ENCODE measurements at places on chromosomes 5 and 9.
A peak's percentile ranks its signal among the peaks of the same experiment; 100 is the strongest.

DNA sequence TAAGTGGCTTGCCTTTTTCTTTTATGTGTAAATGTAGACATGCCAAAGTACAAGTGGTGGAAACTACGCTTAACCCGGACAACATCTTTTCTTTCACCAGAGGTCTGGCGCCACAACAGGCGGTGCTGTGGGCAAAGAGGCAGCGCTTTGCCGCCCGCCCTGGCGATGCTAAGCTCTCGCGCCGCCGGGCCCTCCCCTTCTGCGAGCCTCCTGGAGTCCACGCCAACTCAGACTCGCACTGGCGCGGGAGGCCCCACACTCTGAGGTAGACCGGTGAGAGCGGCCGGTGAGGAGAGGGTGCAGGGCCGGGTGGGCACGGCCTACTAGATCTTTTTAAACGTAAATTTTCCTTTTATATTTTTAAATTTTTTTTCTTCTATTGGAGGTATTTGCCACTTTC is 2253.1 kb upstream of the C9orf72 start:
- DNase-seq, result no peak

DNA sequence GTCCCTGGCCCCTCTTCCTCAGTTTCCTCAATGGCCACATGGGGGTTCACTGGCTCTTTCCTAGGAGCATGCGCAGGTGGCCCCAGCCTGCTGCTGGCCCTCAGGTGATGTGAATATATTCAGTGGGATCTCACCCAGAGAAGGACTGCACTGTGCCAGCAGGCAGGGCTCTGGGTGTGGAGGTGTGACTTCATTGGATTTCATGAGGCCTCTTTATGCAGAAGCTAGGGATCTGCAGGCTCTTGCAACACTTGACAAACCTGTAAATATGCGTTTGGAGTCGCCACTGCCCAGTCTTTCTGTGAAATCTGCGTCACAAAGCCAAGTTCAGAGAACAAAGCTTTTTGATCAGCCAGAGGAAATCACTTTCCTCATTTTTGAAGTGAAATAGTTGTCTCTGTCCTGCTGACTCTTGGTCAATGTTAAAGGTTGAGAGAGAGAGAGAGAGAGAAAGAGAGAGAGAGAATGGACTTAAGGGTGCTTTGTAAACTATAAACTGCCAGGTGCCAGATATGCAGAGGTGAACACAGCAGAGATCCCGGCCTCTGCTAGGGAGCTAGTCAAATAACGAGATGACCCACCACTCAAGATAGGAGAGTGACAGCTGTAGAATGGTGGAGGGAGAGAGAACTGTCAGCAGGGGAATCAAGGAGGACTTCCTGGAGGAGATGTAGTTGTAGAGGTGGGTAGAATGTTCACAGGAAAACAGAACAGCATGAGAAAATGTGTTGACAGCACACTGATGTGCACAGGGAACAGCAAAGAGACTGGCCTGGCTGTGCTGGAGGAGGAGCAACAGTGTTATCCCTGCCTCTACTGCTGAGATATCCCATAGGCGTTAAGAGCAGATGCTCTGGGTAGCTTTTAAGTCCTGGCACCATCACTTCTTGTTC is 167.0 kb upstream of the ZNF618 start:
- no peak for DNase-seq

GRCh38 chr5:146249801-146250200 is 46.4 kb downstream of the RBM27 start:
- no peak for DNase-seq

DNA sequence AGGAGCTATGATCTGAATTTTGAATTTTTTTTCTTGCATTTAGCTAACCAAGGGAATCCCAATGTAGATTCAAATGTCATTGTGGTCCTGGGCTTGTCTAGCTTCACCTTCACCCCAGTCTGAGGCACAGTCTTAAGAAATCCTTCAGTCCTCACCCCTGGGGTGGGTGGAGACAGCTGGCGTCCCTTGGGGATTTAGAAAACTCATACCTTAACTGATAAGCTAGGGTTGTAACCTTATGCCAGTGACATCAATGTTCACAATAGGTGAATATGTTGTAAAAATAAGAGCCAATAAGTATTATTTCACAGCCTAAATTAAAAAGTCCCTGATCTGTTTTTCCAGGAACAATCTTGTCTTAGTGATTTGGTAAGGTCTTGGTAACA is 4.6 kb downstream of the ISOC1 start:
- no peak for DNase-seq

- DNase-seq, result no peak
Observed at GRCh38 chr9:110288503-110288902, 32.2 kb upstream of the TXN start.

DNA sequence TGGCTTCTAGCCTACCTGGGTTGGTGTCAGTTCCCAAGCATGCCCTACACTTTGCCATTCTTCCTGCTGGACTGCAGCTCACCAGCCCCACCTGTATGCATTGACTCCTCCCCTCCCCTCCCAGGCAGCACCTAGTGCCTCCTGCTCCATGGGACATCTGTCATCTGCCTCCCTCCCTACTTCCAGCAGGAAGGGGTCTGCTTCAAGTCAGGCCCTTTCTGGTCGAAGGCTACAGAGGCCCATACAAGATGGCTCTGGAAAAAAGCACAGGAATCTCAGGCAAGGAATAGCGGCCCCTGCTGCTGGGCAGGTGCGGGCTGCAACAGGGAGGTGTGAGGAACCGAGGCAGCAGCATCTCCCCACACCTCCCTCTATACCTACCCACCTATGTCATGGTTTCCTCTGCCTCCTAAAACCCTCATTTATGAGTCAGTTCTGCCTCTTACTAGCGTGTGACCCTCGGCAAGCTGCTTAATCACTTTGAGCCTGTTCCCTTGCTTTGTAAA is 19.7 kb downstream of the WWC1 start:
- no peak for DNase-seq

DNA sequence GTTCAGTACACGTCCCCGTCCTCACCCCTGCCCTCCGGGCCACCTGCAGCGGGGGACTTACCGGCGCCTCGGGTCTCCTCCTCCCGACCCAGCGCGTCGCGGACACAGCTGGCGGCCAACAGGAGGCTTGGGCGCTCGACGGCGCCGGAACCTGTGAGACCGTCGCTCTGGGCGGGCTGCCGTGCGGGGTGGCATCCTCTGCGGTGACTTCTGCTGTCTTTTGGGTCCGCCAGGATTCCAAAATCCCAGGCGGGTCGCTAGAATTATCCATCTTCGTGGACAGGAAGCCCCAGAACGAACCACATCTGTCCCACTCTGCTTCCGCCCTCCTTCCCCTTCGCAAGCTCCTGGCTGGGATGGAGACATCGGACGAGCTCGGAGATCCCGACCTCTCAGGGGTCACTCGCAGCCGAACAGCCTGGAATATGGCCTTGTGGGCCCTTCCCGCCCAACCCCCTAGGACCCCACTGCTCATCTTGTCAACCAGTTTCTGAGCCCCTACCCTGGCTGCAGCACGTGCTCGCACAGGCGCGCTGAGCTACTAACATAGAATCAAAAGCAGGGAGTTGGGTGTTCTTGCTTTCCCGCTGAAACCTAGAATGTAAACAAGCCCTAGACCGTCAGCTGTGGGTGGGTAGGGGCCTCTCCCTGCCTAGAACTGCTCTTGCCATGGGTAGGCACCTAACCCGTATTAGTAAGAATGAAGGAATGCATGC is 947 bp upstream of the MARCHF3 start:
- no peak for DNase-seq

GRCh38 chr9:137688725-137689124 is 69.9 kb downstream of the EHMT1 start:
- no peak for DNase-seq

DNA sequence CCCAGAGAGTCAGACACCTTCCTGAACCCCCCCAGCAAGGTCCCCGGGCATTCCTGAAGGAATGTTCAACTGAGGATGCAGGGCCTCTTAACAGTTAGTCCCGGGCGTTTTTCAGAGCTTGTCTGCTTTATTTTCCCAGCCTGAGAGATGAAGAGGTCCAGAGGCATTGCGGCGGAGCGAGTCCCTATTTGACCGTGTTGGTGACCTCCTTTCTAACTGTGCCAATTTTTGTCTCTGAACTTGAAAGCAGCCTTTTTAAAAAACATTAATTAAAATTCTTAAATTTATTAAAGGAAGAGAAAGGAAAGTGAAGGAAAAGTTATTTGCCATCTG is 433 bp upstream of the PTAR1 start:
- DNase-seq, result no peak

- no peak for DNase-seq
Observed at GRCh38 chr9:20189871-20190270, 401.0 kb upstream of the SLC24A2 start.

DNA sequence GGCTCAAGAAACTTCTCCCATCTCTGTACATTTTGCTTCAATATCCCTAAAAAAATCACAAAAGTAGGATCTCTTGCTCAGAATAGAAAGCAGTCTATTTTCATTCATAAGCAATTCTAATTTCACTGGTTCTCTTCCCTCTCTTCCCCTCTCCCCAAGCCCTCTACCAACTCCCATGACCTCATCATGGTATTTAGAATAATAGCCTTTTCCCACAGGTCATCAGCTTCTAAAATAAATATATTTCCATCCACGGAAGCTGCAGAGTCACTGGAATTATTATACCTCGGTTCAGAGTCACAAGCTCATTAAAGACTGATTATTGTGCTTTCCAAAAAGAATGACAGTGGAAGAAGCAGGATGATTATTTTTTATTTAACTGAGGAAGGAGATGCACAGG is 84.2 kb upstream of the ADRA1B start:
- no peak for DNase-seq

GRCh38 chr9:136049491-136050265 is 45.4 kb downstream of the NACC2 start:
- DNase-seq, result no peak

GRCh38 chr9:130599625-130600024 is 20.2 kb downstream of the FUBP3 start:
- no peak for DNase-seq

DNA sequence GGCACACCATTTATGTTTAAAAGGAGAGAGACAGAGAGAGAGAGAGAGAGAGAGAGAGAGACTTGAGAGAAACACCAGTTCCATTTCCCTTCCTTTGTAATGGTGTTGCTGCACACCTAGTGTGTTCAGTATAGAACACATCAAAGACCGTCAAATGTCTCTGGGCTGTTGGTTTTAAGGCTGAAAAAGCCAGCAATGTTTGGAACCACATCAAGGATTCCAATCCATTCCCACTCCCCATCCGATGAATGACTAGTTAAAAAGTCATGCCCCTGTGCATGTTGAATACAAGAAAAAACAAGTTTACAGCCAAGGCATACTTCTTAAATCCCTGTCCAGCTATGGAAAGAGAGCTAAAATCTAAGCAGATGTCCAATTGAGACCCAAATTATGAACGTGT is 83.0 kb upstream of the IFNE start:
- no peak for DNase-seq

DNA sequence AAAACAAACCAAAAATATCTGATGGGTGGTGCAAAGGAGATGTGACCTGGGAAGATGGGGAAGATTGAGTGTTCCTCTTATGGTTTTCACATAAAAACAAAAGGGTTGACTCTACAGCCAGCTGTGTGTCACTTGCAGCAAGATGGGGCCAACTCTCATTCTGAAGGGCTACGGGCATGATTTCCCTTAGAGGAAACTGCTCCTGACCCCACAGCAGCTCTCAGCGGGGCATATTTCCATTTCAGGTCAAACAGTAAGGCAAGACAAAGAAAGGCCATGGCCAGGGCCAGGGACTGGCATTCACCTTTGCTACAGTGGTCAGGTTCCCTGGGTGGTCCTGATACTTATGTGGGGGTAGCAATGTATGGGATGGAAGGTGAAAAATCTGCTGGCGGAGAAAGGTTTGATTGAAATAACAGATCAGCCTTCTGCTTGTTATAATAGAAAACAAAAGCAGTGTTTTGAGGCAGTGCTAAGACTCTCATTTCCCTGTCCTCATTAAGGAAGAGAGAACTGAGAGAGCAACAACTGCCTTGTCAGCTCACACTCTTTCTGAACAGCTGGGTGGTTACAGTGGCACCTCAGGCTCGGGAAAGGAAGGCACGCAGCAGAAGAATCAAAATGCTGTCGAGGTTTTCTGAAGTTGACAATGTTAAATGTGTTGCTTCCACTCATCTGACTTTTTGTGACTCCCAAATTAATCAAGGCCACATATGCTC is 120.7 kb upstream of the PCA3 start:
- no peak for DNase-seq

DNA sequence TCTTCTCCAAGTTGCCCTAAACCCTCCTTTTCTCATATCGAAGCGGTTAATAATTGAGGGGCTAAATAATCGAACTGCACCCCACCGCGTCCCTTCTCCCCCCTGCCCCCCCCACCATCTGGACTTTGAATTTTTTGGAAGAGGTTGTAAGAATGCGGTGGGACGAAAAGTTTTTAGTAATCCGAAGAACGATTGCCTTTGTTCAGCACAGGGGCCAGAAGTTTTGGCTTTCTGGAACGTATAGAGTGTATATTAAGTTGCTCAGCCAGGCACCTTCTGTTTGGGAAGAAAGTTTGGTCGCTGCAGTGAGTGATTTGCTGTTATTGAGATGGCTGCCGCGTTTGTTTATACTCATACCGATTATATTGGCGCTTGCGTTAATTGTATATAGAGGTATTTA is 518 bp downstream of the ERBIN start:
- DNase-seq, result peak; percentile 58

GRCh38 chr5:155767470-155767869 is 559.5 kb upstream of the SGCD start:
- no peak for DNase-seq

DNA sequence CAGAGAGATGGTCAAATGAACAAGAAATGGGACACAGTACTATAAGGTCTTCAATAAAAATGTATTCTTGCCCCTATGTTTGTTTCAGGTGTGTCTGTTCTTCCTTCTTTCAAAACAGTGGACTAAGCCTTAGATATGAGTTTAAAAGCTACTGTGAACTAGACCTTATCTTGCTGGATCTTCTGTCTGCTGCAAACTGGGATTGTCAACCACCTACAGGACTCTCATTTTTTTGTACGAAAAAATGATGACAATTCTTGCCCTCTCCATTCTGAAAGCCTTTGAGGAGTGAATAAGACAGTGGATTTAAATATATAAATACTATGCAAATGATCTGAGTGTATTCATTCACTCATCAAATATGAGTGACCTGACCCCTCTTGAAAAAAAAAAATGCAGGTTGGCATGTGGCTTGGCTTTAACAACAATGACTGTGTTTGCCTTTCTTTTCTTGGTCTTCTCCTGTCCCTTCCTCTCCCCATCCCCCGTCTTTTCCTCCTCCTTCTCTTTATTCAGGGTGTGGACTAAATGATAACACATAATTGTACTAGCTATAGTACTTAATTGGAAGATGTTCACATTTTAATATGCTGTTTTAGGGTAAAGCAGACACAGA is 235.5 kb upstream of the TRIM32 start:
- DNase-seq, result no peak

GRCh38 chr5:34007201-34007620 is 639 bp downstream of the AMACR start:
- peak; percentile 56 for DNase-seq

DNA sequence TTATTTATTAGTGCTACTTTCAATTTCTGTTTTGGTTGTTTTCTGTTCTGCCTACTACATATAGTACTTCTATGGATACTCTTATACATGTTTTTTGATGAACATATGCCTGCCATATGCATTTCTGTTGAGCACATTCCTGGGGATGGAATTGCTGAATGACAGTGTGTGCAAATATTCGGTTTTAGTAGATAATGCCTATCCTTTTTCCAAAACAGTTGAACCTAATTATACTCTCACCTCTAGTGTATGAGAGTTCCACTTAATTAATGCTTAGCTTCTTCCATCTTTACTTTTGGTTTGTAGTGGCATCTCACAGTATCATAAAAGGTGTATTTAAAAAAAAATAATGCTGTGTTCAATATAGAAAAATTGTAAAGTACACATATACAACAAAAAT is 96.8 kb downstream of the ADGRV1 start:
- no peak for DNase-seq
